ENCODE measurements at places on chromosomes 7 and 10. TPM values are rescaled to one million over a fixed set of nuclear protein-coding genes. Genes with fewer than 3 reads are reported as not detected.

Gene HMX2
- not detected for total RNA-seq

GRCh38 chr7:112072541-112073245 is 133.5 kb downstream of the DOCK4 start:
- no peak for DNase-seq
- no peak overlapping the region for H3K4me3 ChIP-seq
- H3K27ac ChIP-seq: no peak overlapping the region
- H3K36me3 ChIP-seq: no peaks in the 10 kb centered on the region
- H3K4me1 ChIP-seq: no peaks in the 10 kb centered on the region
- no peaks in the 10 kb centered on the region for H3K27me3 ChIP-seq

DNA sequence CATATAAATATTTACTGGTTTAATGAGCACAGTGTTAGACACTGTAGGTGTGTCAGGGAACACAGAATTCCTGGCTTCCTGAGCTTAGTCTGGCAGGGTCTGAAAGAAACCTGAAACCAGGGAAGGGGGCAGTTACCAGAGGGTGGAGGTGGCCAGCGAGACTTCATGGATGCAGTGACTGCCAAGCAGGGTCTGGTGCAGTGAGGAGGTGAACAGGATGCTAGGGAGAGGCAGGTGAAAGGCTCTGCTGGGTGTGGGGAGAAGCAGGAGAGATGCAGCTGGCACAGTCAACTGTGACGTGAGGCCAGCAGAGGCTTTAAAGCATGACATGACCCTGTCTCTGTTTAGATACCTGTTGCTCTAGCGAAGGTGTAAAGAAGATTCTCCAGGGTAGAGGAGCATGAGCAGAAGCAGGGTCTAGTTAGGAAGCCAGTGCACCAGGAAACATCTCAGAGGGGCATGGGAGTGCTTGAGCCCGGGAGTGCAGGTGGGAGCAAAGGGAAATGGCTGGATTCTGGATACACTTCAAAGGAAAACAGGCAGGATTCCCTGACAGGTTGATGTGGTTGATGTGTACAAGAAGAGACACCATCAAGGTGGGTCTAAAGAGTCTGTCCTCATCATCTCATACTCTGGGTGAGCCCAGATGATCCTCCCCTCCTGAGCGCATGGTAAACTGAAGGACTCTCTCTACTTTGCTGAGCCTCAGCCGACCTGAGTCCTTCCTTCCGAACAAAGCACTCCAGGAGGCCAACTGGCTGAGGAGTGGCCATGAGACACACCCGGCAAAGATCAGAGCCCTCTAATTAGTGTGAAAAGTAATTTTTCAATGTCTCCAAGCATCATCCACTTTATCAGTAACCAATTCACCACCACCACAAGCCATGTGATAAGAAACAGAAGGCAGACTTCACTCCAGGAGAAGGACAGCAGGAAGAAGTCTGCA is 186.8 kb downstream of the COBL start:
- H3K4me1 ChIP-seq: no peaks in the 10 kb centered on the region
- no peak for DNase-seq
- no peak overlapping the region for H3K4me3 ChIP-seq
- no peaks in the 10 kb centered on the region for H3K27me3 ChIP-seq
- no peaks in the 10 kb centered on the region for H3K36me3 ChIP-seq

Gene TMEM270
- not detected for total RNA-seq

GRCh38 chr10:80201608-80202141 is 3.7 kb downstream of the ANXA11 start:
- no peaks in the 10 kb centered on the region for H3K36me3 ChIP-seq
- no peak overlapping the region for H3K4me3 ChIP-seq
